ENCODE measurements at places on chromosomes 16 and 17.

GRCh38 chr16:81796583-81797346 lies 17.7 kb downstream of the PLCG2 start:
- no peak for DNase-seq

GRCh38 chr16:81496742-81497141 lies 52.1 kb downstream of the CMIP start:
- DNase-seq = no peak

DNA sequence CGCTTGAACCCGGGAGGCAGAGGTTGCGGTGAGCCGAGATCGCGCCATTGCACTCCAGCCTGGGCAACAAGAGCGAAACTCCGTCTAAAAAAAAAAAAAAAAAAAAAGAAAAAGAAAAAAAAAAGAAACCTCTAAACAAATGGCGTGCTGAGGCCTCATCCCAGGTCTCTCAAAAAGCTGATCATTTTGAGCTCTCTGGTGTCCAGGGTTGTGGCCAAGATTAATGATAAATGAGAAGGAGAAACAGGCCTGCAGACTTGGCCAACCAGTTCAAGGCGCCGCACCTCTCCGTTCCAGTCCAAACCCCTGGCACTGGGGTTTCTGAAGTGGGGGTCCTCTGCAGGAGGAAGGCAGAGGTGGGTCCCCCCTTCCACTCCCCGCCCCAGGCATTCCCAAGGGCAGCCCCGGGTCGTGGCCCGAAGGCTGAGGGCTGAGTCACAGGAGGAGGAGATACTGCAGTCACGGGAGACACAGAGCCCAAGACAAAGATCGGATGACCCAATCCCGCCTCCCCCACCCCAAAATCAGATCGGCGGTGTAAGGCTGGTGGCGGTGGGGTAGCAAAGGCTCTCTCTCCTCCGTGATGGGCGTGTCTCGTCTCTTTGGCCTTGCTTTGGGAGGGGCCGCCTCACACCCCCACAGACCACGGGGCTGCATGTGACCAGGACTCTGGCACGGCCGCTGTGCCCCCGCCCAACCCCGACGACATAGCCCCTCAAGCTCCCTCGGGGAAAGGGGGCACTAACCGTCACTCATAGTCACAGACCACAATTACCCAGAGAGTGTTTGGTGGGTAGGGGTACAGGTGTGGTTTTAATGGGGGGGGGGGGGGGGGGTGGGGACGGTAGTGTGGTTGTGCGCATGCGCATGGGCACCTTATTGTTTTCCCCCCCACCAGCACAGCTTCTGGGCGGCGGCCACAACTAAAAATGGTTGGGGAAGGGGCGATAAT lies 1.1 kb downstream of the VAT1 start:
- peak; percentile 26 for DNase-seq

- DNase-seq = peak; percentile 23
Measured at GRCh38 chr17:6639586-6640535, 650 bp downstream of the KIAA0753 start.

- DNase-seq = no peak
Measured at GRCh38 chr17:13107676-13108235, 89.9 kb upstream of the ELAC2 start.

- DNase-seq = no peak
Measured at GRCh38 chr16:47571049-47571448, 109.9 kb downstream of the PHKB start.

DNA sequence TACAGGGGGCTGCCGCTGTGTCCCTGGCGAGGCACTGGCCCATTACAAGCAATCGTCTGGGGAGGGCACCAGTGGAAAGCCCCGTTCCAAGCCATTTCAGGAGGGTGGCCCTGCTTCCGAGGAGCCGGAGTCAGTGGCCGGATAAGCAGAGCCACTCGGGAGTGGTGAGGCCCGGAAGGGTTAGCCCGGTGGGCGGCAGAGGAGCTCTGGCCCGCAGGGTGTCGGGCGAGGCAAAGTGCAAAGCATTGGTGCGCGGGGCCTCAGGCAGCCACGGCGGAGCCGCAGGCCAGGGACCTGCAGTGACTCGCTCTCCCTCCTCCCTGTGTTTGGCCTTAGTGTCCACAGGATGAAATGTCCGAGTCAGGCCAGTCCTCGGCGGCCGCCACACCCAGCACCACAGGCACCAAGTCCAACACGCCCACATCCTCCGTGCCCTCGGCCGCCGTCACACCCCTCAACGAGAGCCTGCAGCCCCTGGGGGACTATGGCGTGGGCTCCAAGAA lies 24.6 kb downstream of the NME3 start:
- no peak for DNase-seq

- DNase-seq = no peak
Measured at GRCh38 chr17:72446525-72447250, 325.9 kb downstream of the SOX9 start.

DNA sequence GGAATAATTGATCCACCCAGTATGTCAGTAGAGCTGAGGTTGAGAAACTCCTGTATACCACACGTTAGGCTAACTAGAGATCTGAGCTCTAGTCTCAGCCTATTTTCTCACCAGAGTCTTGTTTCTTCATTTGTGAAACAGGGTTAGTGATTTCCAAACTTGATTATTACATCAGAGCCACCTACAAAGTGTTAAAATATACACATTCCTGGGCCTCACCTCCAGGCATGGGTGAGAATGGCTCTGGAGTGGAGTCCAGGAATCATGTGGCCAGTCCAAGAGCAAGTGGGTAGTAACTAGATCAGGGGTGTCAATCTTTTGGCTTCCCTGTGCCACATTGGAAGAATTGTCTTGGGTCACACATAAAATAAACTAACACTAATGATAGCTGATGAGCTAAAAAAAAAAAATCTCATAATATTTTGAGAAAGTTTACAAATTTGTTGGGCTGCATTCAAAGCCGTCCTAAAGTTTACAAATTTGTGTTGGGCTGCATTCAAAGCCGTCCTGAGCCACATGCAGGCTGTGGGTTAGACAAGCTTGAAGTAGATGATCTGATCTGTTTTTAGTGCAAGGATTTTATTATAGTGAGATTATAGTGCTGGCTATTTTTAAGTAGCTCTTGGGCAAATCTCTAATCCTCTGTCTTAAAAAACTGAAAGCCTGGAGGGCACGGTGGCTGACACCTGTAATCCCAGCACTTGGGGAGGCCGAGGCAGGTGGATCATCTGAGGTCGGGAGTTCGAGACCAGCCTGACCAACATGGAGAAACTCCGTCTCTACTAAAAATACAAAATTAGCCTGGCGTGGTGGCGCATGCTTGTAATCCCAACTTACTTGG lies 20.4 kb downstream of the PRCD start:
- no peak for DNase-seq

DNA sequence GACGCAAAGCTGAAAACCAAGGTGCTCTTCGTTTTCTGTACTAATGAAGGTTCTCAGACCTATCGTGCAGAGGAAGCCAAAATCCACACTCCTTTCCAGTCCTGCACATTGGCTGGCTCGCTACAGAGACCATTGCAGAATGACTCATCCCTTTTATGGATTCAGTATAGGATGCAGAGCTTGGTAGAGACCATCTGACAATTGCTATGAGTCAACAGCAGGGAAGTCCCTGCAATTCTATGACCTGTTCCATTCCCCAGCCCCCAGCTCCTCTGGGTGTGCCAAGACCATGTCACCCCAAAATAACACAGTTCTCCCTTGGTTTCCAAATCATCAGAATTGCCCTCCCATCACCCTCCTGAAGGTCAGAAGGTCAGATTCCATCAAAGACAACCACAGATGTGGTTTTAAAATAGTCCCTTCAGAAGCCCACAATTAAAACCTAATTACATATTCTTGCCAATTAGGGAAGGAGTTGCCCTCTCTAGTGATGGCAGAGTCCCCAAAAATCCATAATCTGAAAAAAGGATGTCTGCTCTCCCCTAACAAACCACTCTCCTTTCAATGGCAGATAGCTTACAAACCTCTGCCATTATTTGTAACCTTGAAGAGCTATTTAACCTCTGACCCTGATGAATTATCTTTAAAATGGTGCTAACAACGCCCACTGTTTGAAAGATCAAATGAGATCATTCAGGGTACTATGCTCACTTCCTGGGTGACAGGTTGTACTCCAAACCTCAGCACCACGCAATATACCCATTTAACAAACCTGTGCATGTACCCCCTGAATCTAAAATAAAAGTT lies 108.2 kb upstream of the RBBP6 start:
- no peak for DNase-seq

- no peak for DNase-seq
Measured at GRCh38 chr16:35391328-35391727, 1931.9 kb downstream of the TP53TG3F start.

- no peak for DNase-seq
Measured at GRCh38 chr17:79696610-79696982, 34.1 kb upstream of the ENPP7 start.

DNA sequence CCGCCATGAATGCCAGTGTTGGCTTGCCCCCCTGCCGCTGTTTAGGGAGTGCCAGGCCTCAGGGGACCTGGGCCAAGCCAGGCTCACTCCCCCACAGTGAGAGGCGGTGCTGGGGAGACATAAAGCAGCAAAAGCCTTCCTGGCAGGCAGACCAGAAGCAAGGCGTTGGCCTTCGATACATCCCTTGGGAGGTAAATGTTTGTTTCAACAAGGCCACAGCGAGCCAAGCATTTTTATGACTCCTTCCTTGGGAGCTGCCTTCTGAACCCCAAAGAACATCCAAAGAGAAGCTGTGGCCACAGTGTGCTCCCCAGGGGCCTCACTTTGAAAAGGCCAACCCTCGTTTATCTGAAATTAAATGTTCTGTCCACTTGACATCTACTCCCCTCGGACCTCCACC lies 119.7 kb upstream of the CIBAR2 start:
- DNase-seq = no peak

DNA sequence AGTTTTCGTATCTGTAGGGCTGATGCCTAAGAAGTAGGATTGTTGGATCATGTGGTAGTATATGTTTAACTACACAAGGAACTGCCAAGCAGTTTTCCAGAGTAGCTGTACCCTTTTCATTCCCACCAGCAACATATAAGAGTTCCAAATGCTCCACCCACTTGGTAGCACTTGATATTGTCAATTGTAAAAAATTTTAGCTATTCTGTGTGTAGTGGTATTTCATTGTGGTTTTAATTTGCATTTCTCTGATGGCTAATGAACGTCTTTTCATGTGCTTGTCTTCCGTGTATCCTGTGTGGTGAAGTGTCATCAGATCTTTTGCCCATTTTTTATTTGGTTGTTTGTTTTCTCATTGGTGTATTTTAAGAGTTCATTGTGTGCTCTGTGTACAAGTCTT lies 69.7 kb downstream of the TANC2 start:
- no peak for DNase-seq

DNA sequence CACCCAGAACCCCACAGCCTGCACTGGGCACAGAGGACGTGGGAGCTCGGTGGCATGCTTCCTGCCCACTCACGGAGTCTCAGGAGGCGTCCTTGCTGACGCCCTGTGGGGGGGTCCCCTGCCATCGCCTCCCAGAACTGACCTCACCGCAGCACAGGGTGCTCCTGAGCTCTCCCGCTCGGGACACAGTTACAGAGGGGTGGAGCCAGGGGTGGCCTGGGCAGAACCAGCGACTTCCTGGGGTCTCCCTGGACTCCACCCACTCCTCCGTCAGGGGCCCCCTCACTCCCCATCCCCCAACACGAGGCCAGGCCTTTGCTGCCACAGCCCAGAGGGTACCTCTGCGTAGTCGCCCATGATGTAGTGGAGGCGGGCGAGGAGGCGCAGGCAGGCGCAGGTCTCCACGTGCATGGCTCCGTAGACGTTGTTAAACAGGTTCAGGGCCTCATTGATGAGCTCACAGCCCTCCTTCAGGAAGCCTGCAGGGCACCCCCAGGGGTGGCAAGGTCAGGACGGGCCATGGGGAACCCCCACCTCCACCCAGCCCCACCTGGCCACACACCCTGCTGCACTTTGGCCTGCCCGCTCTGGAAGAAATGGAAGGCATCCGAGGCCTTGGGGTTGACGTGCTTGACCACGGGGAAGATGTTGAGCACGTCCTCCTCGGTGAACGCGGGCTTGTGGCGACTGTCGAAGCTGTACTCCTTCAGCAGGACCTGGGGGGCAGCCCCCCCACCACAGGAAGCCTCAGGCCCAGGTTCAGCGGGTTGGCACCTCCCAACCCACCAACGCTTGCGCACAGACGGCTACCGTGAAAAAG lies 17.8 kb downstream of the CLUH start:
- DNase-seq = no peak

DNA sequence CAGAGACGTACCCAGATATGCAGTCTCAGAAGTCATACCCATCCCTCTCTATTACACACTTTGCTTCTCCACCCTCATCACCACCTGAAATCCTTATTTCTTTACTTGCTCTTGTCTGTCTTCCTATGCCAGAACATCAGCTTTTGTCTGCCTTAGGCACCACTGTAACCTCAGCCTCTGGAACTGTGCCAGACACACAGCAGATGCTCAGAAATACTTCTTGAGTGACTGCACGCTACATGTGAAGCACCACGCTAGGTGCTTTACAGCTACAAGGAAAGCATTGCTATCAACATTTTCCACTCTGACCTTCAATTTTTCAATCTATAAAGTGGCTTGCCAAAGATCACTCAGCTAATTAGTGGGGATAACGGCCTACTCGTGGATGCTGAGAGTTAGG lies 226.8 kb downstream of the CHD9NB start:
- no peak for DNase-seq

DNA sequence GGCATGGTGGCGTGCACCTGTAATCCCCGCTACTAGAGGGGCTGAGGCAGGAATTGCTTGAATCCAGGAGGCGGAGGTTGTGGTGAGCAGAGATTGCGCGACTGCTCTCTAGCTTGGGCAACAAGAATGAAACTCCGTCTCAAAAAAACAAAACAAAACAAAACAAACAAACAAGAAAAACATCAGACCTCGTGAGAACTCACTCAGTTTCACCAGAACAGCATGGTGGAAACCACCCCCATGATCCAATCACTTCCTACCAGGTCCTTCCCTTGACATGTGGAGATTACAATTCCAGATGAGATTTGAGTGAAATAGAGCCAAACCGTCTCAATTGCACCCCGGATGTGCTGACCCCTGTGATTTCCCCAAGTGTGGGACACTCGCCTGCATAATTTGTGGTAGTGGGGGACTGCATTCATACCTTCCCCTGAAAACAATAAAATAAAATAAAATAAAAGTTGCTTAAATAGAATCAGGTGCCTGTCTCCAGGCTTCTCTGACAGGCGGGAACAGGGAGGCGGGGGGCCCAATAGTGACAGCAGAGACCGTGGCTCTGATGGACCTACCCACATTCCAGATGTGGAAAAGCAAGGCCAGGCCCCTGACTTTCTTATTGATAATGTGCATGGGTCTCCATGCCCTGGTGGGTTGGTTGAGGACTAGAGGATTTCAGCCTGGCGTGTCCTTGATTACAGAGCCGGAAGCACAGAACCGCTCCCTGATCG lies 13.1 kb downstream of the ZSCAN10 start:
- no peak for DNase-seq

DNA sequence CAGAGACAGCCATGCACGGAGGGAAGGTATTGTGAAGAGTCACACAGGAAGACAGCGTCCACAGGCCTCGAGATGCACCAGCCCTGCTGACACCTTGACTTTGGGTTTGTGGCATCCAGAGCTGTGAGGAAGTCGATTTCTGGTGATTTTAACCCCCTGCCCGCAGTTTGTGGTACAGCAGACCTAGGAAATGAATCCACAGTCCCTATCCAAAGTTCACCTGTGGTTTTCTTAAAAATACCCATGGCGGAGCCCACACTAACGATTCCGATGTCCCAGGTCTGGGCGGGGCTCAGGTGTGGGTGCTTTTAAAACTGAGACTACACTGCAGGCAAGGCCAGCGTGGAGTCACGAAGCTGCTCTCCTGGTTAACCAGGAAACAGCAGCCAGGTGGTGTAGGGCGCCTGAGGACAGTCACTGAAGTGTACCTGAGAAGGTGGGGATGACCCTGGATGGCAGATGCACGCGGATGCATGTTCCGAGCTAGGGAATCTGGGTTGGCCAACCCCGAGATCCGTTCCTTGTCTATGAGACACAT lies 14.4 kb upstream of the MEAK7 start:
- DNase-seq = peak; percentile 72

- DNase-seq = peak; percentile 82
Measured at GRCh38 chr17:27236717-27237315, 57.1 kb upstream of the WSB1 start.
